ENCODE measurements at places on chromosomes 6 and 20. TPM values are rescaled to one million over a fixed set of nuclear protein-coding genes. Genes with fewer than 3 reads are reported as not detected.

DNA sequence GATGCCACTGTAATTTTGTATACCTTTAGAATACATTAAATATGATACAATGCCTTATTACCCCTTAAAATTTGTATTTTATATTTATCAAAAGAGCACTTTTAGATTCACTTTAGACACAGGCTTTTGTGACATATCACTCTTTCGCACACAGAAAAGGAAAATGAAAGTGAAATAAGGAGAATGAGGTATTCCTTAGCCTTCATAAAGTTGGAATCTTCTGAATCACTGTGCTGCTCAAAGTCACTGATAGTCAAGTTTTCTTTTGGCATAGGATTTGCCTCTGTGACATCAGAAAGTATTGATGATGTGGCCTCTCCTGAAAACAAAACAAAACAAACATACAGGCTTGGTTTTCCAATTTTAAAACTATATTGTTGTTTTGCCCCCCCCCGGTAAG lies 1097.1 kb downstream of the KIF16B start:
- no peak for DNase-seq

DNA sequence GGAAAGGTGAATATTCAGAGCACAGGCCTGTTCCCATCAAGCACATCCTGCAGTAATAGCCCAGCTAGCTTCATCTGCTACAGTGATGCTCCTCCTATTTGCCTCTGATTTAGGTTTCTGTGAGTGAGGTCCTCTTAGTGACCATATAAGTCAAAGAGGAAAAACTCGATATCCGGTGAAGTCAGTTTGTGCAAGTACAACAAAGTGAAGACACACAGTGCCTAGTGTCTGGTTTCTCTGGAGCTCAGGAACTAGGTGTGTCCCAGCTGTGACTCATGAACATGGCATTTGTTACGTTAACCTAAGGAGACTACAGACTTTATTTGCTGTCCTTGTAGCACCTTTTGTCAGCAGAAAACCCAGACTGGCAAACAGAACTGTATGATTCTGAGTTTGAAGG lies 33.9 kb downstream of the EDN1 start:
- no peak for DNase-seq

Gene CLPSL2
- not detected for total RNA-seq

- DNase-seq: no peak
Measured at GRCh38 chr6:15713325-15713724, 50.5 kb upstream of the DTNBP1 start.

Gene CLVS2
- total RNA-seq: 0.03 TPM

- no peak for DNase-seq
Measured at GRCh38 chr6:4582506-4583417, 193.4 kb upstream of the CDYL start.

DNA sequence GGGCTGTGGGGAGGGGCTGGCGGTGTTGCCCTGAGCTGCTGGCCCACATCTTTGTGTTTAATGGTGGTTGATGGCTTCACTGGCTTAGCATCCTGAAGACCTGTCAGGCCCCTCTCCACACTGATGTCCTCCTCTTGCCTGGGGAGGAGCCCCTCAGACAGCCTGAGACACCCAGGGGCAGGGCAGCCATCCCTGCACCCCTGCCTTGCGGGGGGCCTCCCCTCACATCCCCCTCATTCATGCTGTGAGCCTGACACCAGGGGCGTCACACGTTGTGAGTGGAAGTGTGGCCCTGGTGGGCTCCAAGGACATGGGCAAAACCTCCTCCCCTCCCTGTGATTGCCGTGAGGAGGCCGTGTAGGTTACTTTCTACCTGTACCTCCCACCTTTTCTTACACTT lies 152.7 kb downstream of the DTNBP1 start:
- no peak for DNase-seq

Gene GSTA1
- total RNA-seq: not detected

Gene PDE7B
- 5.5 TPM for total RNA-seq

Gene OARD1
- 11.3 TPM for total RNA-seq

DNA sequence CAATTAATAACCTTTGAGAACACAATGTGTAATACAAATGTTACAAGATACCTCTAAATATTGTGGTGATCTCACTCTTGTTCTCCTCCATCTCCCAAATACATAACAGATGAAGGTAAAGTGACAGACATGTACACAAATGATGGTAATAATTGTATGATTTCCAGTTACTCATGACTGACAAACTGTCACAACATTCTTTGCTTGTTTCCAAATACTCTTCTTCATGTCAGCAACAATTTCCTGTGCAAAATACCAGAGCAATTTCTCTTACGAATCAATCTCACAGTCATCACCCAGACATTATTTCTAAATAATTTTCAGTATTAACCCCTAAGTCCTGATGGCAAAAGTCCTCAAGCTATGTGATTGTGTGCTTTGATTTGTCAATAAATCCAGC lies 92.9 kb downstream of the RPS12 start:
- DNase-seq: no peak

Gene SEMG1
- total RNA-seq: not detected

GRCh38 chr6:129609635-129610034 lies 100.3 kb downstream of the ARHGAP18 start:
- DNase-seq: no peak

DNA sequence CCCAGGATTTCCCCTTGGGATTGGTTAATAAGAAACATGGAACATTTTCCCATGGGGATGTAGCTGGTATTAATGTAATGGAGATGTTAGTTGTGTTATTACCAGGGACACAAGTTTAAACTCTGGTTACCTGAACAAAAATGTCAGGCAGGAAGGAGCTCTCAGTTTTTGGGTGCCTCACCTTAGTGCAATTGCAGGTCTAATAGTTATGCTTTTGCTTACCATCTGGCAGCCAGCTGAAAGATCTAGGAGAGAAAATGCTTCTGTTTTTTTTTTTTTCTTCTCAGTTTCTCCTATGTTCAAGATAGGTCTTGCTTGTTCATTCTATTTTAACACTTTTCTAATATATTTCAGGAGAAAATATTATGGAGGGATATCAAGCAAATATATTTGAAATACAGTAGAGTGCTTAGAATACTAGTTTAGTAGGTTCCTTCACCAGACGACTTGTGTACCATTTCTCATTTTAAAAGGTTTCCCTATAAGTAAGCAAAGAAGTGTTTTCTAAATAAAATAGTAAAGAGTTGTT lies 4.2 kb upstream of the UBE2J1 start:
- no peak for DNase-seq

Measured in aorta (tissue), 5 donors.